ENCODE measurements at places on chromosomes 1 and 21.
A peak's percentile ranks its signal among the peaks of the same experiment; 100 is the strongest.

GRCh38 chr1:11283151-11283550 lies 10.2 kb downstream of the UBIAD1 start:
- no peak for DNase-seq

- no peak for DNase-seq
Measured at GRCh38 chr21:31279986-31280385, 64.1 kb downstream of the TIAM1 start.

DNA sequence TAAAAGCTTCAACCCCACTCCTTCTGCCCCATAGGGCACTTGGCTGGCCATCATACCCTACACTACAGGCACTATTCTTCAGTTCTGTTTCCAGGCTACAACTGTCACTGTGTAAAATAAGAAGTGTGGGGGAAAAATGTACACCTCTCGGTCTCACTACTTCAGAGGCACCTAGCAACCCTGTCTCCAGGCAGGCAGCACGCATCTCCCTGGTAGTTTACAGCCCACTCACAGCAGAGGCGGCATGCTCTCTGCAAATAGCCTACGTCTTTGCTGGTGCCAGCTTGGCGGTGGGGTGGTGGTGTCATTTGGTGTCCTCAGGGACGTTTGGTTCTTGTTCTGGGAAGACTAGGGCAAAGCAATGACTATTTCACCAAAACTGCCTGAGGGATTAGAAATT lies 48.2 kb upstream of the BTG3 start:
- DNase-seq = no peak

DNA sequence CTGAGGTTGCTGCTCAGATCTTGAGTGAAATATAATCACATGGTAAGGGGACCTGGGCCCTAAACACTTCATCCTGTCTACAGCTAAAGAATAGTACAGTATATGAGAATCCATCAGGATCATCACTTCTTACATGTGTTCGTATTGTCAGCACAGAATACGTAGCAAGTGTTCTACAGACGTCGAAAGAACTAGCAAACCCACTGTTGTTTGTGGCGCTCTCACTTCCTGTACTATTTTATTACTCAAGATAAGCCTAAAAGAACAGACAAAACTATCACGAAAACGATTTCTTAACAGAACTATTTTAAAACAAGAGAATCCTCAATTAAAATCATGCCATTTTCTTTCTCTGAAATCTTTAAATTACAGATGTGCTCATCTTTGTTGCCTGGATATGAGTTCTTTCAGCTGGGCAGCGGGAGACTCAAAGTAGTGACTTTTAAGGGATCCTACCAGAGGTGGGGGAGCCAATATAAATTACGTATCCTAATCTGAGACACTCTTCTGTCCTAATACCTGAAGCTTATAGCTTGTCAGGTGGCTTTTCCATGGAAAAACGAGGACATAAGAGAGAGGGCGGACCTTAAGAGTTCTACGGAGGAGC lies 724 bp downstream of the ST7L start:
- DNase-seq = no peak

DNA sequence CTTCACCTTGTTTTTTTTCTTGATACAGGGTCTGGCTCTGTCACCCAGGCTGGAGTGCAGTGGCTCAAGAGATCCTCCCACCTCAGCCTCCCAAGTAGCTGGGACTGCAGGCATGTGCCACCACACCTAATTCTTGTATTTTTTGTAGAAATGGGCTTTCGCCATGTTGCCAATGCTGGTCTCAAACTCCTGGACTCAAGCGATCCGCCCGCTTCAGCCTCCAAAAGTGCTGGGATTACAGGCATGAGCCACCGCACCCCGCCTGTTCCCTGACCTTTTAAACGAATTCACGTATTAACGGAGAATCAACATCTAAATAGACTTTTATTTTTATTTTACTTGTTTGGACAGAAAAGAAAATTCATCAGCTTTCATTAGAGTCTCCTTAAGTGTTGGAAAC lies 104.8 kb downstream of the PGBD5 start:
- DNase-seq = no peak

- no peak for DNase-seq
Measured at GRCh38 chr1:202164271-202165037, 4.1 kb upstream of the PTPN7 start.

GRCh38 chr1:3207217-3207848 lies 138.3 kb downstream of the PRDM16 start:
- DNase-seq = no peak

- no peak for DNase-seq
Measured at GRCh38 chr1:7560128-7560527, 211.0 kb upstream of the VAMP3 start.

DNA sequence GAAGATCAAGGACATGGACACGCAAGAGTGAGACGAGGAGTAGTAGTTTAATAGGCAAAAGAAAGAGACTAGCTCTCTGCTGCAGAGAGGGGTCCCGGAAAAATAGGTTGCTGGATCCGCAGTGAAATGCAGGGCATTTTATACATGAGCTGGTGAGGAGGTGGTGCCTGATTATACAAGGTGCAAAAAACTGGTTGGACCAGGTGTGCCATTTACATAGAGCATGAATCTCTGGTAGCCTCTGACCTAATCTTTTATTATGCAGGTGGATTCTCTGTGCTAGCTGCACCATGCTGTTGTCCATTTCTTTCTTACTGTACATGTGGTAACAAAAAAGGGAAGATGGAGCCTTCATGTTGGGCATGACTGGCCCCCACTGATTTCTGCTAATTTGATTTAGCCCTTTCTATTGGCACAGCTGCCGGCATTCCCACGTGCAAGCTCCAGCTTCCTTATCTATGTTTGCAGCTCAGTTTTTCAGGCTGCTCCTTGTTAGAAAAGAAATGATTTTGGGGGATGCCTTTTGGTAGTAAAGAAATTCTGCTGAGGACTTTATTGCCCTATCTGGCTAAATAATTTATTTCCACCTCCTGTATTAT lies 548.1 kb downstream of the BRINP3 start:
- DNase-seq = no peak

- no peak for DNase-seq
Measured at GRCh38 chr1:219413536-219413935, 199.4 kb downstream of the ZC3H11B start.

GRCh38 chr1:23126801-23127200 lies 41.9 kb downstream of the LUZP1 start:
- DNase-seq = no peak

- DNase-seq = no peak
Measured at GRCh38 chr1:11842154-11843041, 5.2 kb downstream of the NPPA start.

DNA sequence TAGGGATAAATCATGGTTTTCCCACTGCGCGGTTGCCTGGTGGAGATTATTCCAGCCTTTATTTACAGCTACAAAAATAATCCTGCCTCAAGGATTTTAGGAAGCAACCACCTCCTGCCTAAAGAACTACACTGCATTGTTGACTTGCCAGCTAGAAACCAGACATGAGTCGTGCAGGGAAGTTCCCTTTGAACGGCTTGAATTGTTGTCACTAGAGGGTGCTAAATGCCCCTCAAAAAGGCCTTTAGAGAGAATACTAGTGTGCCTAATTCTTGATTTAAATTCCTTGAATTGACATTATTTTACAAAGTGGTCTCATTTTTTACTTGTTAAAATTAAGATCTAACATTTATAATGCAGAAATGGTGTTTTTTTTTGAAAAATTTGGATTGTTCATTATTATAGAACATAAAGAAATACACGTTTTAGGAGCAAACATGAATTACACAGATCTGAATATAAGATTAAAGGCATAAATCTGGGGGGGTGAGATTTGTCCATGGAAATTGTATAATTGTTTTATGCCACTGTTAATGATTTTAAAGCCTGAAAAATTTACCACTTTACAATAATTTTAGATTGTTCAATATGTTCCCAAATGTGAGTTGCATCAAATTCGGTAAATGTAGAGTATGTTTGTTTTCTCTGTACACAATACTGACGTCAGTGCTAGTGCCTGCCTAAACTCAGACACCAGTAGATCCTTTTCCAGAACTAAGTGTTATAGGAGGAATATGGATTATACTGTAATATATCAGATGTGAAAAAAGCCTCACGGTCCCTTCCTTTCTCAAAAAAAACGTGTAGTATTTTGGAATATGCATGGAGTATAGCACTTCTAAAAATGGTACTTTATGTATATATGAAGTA lies 7.6 kb upstream of the ERG start:
- no peak for DNase-seq

GRCh38 chr1:211811848-211812247 lies 18.7 kb downstream of the LPGAT1 start:
- DNase-seq = no peak

DNA sequence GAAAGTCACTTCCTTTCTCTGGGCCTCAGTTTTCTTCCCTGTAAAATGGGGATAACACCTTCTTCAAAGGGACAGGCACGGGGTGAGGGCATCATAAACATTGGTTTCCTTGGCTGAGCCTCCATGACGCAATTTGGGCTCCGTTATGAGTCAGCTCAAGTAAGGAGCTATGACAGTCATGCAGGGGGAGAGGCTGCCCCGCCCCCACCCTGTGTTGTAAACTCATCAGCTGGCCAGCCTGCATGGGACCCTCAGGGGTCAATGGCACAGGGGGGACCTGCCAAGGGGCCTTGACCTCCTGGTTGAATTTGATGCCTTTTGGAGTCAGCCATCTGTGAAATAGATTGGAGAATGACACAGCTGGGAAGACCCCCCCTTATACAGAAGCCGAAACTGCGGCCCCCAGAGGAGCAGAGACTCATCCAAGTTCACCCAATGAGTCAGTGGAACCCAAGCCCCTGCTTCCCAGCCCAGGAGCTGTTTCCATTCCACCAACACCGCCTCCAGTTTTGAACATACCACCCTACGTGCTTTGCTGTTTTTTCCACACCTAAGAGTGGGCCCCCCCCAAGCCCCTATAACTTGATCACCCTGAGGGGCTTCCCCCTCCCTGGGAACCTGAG lies 36.8 kb upstream of the RUNX3 start:
- DNase-seq = no peak

GRCh38 chr1:37430103-37430985 lies 44.0 kb upstream of the ZC3H12A start:
- no peak for DNase-seq

- DNase-seq = no peak
Measured at GRCh38 chr1:28885472-28885877, 28.9 kb upstream of the EPB41 start.

- DNase-seq = no peak
Measured at GRCh38 chr1:177307771-177308170, 137.0 kb downstream of the BRINP2 start.

DNA sequence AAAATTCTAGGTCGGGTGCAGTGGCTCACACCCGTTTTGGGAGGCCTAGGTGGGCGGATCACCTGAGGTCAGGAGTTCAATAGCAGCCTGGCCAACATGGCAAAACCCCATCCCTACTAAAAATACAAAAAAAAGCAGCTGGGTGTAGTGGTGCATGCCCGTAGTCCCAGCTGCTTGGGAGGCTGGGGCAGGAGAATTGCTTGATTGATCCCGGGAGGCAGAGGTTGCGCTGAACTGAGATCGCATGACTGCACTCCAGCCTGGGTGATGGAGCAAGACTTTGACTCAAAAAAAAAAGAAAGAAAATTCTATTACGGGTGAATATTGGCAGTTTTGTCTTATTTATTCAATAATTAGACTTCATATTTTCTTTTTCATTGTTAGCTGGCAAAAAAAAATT lies 62.1 kb downstream of the SNX7 start:
- DNase-seq = no peak

DNA sequence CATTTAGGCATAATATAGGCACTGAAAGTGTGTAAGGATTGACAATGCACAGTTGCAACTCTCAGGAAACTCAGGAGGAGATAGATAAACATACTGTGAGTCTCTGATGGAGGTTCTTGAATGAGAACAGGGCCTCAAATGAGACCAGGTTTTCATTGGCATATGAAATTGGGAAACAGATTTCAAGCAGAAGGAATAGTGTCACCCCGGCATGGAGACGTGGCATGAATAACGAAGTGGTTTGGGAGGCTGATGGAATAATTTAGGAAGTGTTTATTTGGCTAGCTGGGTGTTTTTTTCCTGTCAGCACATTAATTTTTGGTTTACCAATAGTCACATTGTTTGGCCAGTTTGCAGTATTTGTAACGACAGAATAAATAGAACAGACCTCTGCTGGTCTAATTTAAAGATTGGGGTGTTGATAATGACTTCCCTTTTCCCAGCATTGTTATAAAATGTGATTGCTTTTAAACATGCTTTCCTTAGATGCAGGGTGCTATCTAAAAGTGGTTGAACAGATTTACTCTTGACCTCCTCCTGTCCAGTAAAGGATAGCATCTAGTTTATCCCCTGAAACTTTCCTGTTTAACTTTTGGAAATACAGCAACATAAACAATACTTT lies 132.0 kb downstream of the C1orf21 start:
- DNase-seq = no peak

DNA sequence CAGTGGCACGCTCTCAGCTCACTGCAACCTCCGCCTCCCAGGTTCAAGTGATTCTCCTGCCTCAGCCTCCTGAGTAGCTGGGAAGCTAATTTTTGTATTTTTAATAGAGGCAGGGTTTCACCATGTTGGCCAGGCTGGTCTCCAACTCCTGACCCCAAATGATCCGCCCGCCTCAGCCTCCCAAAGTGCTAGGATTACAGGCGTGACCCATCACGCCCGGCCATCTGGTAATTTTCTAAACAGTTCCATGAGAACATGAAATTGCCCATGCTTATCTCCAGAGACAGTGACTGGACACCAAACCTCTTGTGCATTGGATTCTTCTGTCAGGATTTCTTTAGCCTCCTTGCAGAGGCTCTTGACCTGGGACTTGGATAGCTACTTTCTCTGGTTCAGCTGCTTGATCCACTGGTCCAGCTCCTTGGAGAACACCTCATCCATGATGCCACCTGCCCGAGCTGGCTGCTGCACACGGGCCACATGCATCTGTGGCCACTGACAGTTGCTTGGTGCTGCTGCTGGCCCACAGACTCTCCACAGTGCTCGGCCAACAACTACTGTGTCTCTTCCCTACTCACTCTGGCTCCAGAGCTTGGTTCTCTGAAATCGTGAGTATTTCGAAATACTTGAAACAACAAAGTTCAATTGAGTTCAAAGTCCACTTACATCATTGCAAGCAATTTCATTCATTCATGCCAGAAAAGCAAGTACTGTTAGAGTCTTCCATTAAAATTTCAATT lies 40.0 kb upstream of the CTPS1 start:
- DNase-seq = no peak

- peak; percentile 29 for DNase-seq
Measured at GRCh38 chr21:34270411-34270810, 93.4 kb upstream of the KCNE2 start.

DNA sequence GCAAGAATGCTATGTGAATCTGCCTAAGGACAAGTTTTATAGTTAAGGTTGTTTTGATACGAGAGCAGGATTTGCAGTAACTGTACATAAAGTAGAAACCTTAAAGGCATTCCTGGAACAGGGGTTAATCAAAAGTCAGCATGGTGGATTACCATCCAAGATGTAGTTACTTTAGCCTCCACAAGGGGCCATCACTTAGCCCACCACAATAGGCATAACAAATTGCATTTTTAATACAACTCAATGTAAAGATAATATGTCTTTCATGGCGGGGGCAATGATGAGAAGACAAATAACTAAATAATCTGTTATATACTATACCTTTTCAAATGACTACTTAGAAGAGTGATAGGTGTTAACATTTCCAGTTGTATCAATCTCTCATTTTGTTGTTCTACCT lies 611.2 kb upstream of the ADGRL4 start:
- no peak for DNase-seq

- DNase-seq = no peak
Measured at GRCh38 chr21:38742580-38743260, 63.0 kb upstream of the ETS2 start.

- DNase-seq = no peak
Measured at GRCh38 chr1:156571919-156572662, at the start of gene IQGAP3. Gene IQGAP3 (minus strand): TSS chr1:156572565. CDS start chr1:156572529, 36 bp downstream.
